Ureter (tissue), 1 donor: ENCODE measurements at places on chromosomes 4 and X. TPM values are rescaled to one million over a fixed set of nuclear protein-coding genes. Genes with fewer than 3 reads are reported as not detected.

GNRHR gene
- not detected for total RNA-seq

RADX gene
- total RNA-seq = 14.9 TPM

ZXDA gene
- total RNA-seq = 6.7 TPM

PRRG3 gene
- total RNA-seq = 0.91 TPM

DNA sequence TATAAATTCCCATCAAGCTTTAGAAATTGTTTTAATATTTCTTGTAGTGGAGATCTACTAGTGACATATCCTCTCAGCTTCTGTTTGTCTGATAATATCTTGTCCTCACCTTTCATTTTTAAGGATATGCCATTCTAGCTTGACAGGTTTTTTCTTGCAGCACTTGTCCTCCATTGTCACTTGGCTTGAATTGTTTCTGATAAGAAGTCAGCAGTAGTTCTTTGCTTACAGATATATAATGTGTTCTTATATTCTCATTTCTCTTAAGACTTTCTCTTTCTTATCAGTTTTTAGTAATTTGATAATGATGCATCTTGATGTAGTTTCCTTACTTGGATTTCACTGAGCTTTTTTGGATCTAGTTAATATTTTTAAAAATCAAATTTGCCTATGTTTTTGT, 120.6 kb upstream of the NUDT6 start:
- DNase-seq = no peak

GRCh38 chr4:123497340-123497739, 100.7 kb downstream of the SPRY1 start:
- DNase-seq = no peak

- DNase-seq = no peak
These were observed 2.6 kb downstream of the FAM114A1 start for GRCh38 chr4:38870098-38870808.

DNA sequence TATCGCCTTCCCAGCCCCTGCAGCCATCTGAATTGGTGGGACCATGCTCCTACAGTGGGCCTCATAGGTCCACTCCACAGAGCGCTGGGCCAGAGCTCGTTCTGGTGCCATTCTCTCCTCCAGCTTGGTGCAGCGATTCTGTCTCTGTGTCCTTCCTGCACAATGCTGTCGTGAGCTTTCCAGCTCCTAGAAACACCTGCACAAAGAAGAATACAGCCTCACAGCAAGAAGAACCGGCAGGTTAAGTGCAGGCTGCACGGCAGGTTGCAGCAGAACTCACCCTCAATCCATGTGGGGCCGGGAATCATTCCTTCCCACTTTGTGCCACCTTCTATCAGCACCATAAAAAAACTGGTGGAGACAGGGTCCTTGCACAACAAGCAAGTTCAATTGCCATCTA, 101.2 kb upstream of the ENPP6 start:
- DNase-seq = no peak

DNA sequence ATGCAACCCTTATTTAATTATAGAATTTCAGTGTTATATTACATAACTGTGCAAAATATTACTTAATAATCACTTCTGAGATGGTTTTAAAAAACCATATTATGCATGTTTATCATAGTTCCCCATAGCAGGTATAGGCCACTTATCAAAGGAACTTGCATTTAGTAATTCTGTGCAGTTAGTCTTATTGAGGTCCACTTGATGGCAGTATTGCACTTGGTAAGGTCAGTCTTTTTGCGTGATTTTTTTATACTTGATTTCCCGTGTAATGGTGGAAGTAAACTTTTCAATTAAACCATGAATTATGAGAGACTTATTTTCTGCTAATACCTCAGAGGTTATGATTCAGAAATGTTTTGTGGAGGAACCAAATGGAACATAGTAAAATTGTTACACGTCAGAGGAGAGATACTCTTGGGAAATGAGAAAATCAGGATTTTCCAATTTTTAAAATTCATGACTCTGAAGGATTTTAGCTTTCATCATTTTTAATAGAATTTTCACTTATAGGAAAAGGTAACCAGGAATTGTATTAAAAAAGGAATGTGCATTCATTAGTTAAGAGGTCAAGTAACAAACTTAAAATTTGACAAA, 230.0 kb downstream of the CCSER1 start:
- DNase-seq = no peak

DNA sequence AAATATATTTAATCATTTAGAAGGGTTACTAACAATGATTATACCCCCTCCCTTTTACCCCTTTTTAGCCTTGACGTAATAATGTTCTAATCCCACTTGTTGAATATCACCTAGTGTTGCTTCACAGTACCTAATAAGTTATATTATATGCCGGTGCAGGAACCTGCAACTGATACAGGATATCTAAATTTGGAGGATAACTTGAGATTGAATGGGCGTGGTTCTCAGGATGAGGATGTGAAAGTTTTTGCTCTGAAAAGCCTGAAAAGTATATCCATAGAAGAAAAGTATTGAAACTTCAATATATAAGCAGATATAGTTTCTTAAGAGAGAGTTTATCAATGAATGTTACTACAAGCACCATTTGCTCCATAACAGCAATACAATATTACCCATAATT, 59.8 kb downstream of the ZNF711 start:
- DNase-seq = no peak

- no peak for DNase-seq
These were observed 26.8 kb upstream of the AREG start for GRCh38 chr4:74418063-74418670.

DNA sequence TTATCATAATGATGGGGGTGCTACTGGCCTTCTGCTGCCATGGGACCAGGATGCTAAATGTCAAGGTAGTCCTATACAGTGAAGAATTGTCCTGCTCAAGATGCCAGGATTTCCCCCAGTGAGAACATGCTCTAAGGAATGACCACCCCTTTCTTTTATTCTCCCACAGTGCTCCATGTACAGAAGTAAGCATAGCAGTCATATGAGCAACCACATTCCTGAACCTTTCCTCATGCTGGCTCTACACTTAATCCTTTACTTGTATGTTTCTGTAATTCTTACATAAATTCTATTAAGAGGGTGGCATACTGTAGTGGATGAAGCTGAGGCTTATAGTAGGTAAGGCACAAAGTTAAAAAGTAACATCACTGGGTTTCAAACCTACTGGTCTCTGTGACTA, 20.2 kb downstream of the CYP2U1 start:
- DNase-seq = no peak

- DNase-seq = no peak
These were observed 224.7 kb downstream of the CENPC start for GRCh38 chr4:67320645-67321044.

- DNase-seq = no peak
These were observed 36.4 kb upstream of the GPR174 start for GRCh38 chrX:79107891-79108718.

DNA sequence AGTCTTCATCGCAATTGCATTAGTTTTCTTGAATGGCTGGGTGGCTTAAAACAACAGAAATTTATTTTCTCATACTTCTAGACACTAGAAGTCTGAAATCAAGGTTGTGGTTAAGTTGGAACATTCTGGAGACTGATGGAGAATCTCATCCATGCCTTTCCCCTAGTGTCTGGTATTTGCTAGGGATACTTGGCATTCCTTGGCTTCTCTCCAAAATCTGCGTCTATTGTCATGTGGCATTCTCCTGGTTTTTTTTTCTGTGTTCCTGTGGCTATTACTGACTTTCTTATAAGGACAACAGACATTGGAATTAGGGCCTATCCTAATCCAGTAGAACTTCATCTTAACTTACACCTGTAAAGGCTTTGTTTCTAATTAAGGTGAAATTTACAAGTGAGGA, 272.8 kb upstream of the EPHA5 start:
- no peak for DNase-seq

DNA sequence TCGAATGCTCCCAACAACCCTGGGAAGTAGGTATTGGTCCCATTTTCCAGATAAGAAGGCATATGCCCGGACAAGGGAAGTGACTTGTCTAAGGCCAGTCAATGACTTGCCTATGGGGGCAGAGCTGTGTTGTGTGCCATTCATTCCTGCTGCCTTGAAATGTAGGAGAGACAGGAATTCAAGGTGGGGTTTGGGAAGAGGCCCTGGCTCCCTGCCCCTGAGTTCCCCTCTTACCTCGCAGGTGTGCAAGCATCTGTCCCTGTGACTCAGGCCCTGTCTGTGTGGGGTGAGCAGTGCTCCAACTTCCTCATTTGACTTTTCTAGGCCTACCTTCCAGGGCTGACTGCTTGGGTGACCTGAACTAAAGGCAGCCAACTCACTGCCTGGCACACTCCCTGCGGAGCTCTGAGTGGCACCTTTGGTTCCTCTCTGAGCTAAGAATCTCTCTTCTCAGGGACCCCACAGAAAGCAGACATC, 5.1 kb downstream of the EFNB1 start:
- DNase-seq = peak; percentile 46

DNA sequence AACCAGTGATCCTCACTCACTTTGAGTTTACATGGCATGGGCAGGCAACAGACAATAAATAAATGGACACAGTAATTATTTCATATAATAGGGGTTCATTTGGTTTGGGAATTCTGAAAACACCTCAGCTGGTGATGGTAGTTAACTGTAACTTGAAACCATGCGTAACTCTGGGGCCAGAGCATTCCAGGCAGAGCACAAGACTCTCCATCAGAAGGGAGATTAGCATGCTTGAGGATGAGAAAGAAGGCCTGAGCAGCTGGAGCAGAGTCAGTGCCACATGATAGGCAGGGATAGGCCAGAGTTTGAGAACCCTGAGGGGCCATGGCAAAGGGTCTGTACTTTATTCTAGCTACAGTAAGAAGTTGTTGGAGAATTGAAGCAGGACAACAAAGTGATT, 56.3 kb upstream of the CXCL8 start:
- no peak for DNase-seq

DNA sequence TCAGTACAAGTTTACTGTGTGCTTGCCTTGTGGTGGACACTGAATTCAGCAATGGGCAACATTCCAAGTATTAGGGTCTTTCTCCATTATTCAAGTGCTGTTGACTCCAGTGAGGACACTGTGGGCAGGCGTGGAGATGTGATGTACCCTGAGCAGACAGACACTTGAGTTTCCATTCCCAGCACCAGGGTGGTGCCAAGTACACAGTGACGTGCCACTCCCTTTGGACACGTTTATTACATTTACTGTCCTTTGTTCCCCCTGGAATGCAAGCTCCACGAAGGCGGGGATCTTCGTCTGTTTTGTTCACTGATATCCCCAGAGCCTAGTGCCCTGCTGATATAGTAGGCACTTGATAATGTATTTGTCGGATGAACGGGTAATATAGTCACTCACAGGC, 130.6 kb upstream of the STX18 start:
- no peak for DNase-seq

DNA sequence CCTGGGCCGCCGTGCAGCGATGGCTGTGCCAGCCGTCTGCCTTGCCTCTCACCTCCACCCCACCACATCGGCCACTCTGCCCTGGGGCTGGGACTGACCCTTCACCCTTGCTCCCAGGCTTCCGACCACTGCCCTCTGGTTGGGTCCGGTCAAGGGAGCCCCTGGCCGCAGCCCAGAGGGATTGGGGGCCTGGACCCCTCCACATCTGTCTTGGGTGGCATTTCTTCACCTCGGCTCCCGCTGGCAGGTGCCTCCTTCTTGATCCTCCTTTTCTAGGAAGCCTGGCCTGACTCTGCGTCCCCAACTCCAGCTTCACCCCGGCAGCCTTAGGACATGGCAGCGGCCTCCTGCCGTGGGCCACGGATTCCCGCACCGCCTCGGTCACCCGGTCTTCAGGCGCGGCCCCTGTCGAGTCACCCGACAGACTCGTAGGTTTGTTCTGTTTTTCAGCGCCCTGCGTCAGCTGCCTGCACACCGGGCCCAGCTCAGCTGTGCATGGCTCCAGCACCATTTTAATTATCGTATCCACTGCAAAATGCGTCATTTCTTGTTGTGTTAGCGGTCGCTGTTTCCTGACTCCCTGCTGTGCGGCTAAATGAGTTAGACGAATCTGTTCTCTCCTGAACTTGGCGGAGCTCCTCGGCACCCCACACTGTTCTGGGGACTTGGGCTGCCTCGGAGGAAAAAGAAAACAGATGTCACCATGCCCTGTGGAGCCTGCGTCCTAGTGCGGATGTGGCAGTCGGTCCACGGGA, 124.0 kb downstream of the FAM53A start:
- no peak for DNase-seq

GRCh38 chr4:47167081-47168035, 136.0 kb downstream of the GABRB1 start:
- DNase-seq = no peak
